Activated naive CD8-positive, alpha-beta T cell treated with anti-CD3 and anti-CD28 coated beads, Interleukin-2, amount 10 ng/mL, durations not matched to agents 7 days and 5 days (primary cell): ENCODE measurements at places on chromosomes 5 and 9. TPM values are rescaled to one million over a fixed set of nuclear protein-coding genes. Genes with fewer than 3 reads are reported as not detected.

GRCh38 chr5:144731786-144732185 is 561.1 kb downstream of the KCTD16 start:
- no peaks in the 10 kb centered on the region for H3K36me3 ChIP-seq
- no peaks in the 10 kb centered on the region for H3K27me3 ChIP-seq
- H3K4me3 ChIP-seq = no peak overlapping the region
- H3K27ac ChIP-seq = no peak overlapping the region
- H3K4me1 ChIP-seq = no peaks in the 10 kb centered on the region

GRCh38 chr9:35272989-35273388 is 111.2 kb downstream of the UNC13B start:
- peaks cover 4% of the 10 kb centered on the region for H3K36me3 ChIP-seq
- H3K4me3 ChIP-seq = no peak overlapping the region
- peaks cover 6% of the 10 kb centered on the region for H3K27me3 ChIP-seq
- no peak for DNase-seq

- DNase-seq = no peak
- H3K36me3 ChIP-seq = no peaks in the 10 kb centered on the region
- no peak within 1 kb of the TSS for H3K4me3 ChIP-seq
- peaks cover 77% of the 10 kb centered on the region for H3K27me3 ChIP-seq
Measured at GRCh38 chr5:71719063-71719964, at the start of gene CARTPT. TSS of gene CARTPT (plus strand) at chr5:71719275. CDS start at chr5:71719294, 19 bp downstream.

DNA sequence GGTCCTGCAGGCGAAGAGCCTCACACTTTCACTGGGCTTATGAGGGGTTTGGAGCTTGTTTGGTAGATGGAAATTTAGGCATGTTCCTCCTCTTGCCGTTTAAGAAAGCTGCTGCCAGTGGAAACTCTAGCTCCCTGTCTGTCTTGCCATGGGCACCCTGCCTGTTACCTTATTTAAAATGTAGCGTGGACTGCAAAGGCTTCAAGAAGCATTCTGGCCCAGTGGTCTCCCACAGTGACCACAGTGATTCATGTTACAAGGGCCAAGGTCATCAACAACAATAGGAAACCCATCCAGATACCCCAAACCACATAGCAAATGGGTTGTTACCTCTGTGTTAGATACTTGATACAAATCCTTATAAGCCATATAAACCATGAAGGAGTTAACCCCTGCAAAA is 96.6 kb downstream of the DPYSL3 start:
- H3K4me1 ChIP-seq = no peaks in the 10 kb centered on the region
- no peak overlapping the region for H3K27ac ChIP-seq
- peaks cover 2% of the 10 kb centered on the region for H3K27me3 ChIP-seq
- H3K4me3 ChIP-seq = no peak overlapping the region
- DNase-seq = no peak

GRCh38 chr5:30663536-30663935 is 530.0 kb upstream of the CDH6 start:
- no peak overlapping the region for H3K27ac ChIP-seq
- no peaks in the 10 kb centered on the region for H3K4me1 ChIP-seq
- H3K36me3 ChIP-seq = no peaks in the 10 kb centered on the region
- DNase-seq = no peak
- H3K4me3 ChIP-seq = no peak overlapping the region

GRCh38 chr5:158777647-158778350 is 321.9 kb downstream of the EBF1 start:
- no peaks in the 10 kb centered on the region for H3K27me3 ChIP-seq
- H3K4me1 ChIP-seq = peaks cover 2% of the 10 kb centered on the region
- no peaks in the 10 kb centered on the region for H3K36me3 ChIP-seq

DNA sequence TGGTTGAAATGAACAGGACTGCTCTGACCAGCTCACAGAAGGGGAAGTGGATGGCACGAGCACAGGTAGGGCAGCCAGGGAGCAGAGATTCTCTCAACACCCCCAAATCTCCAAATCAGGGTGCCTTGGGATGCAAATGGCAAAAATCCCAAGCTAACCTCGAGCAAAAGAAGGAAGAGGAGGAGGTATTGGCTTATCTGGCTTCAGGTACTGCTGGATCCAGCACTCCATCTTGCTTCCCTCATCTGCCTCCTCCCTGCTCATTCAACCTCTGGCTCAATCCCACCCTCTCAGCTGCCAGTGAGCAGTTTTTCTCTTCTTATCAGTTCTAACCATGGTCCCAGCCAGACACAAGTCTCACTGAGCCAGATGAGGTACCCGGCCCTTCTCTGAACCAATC is 41.6 kb upstream of the GGTA1 start:
- H3K27me3 ChIP-seq = peaks cover 2% of the 10 kb centered on the region
- H3K4me1 ChIP-seq = no peaks in the 10 kb centered on the region
- no peak overlapping the region for H3K4me3 ChIP-seq
- no peaks in the 10 kb centered on the region for H3K36me3 ChIP-seq
- no peak overlapping the region for H3K27ac ChIP-seq
- DNase-seq = no peak

GRCh38 chr9:36036253-36036779 is 397 bp upstream of the RECK start:
- no peaks in the 10 kb centered on the region for H3K36me3 ChIP-seq
- peak overlapping the region; percentile 63 for H3K27ac ChIP-seq
- H3K27me3 ChIP-seq = peaks cover 23% of the 10 kb centered on the region
- peaks cover 17% of the 10 kb centered on the region for H3K4me1 ChIP-seq

- peaks cover 54% of the 10 kb centered on the region for H3K27me3 ChIP-seq
- peaks cover 15% of the 10 kb centered on the region for H3K4me1 ChIP-seq
- no peak for DNase-seq
- H3K36me3 ChIP-seq = no peaks in the 10 kb centered on the region
- H3K27ac ChIP-seq = no peak overlapping the region
Measured at GRCh38 chr9:129435291-129435690, 185.6 kb downstream of the C9orf50 start.

GRCh38 chr5:144598451-144599068 is 427.9 kb downstream of the KCTD16 start:
- H3K4me3 ChIP-seq = no peak overlapping the region
- no peaks in the 10 kb centered on the region for H3K4me1 ChIP-seq
- H3K27me3 ChIP-seq = no peaks in the 10 kb centered on the region
- DNase-seq = no peak

DNA sequence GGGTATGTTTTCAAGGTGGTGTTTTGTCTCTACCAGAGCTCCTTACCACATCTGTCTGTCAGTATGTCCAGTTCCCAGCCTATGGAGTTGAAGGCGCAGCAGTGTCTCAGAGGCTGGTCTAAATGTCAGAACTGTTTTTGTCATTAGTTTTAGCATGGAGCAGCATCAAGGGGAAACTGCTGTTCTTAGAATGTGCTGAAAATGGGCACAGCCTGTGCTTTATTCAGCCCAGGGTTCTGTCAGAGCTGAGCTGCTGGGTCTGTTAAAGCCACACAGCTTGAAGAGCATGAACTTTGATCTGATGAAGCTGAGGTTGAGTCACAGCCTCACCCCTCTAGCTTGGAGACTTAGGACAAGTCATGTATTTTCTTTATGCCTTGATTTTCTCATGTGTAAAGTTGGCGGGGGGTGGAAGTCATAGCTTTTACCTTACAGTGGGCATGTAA is 71.9 kb downstream of the RALGPS1 start:
- peak overlapping the region; percentile 69 for H3K4me3 ChIP-seq
- peaks cover 32% of the 10 kb centered on the region for H3K4me1 ChIP-seq
- DNase-seq = peak; percentile 35
- peaks cover 14% of the 10 kb centered on the region for H3K36me3 ChIP-seq

DNA sequence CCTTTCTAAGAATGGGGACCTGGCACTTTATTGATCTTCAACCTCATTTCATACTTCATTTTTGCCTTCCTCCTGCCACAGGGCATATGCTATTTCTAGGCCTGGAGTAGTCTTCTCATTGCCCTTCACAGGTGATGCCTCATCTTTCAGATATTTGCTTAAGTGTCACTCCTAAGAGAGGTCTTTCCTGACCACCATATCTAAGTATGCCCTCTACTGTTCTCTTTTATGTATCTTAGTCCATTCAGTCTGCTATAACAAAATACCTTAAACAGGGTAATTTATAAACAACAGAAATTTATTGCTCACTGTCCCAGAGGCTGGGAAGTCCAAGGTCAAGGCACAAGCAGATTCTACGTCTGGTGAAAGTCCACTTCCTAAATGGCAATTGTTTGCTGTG is 99.1 kb downstream of the ADAMTS6 start:
- no peaks in the 10 kb centered on the region for H3K27me3 ChIP-seq
- DNase-seq = no peak
- H3K36me3 ChIP-seq = no peaks in the 10 kb centered on the region
- no peak overlapping the region for H3K27ac ChIP-seq
- H3K4me3 ChIP-seq = no peak overlapping the region

- no peaks in the 10 kb centered on the region for H3K4me1 ChIP-seq
- H3K27ac ChIP-seq = no peak overlapping the region
- H3K36me3 ChIP-seq = no peaks in the 10 kb centered on the region
- H3K27me3 ChIP-seq = peaks cover 3% of the 10 kb centered on the region
- no peak for DNase-seq
- H3K4me3 ChIP-seq = no peak overlapping the region
Measured at GRCh38 chr5:174528821-174529544, 195.4 kb upstream of the MSX2 start.

DNA sequence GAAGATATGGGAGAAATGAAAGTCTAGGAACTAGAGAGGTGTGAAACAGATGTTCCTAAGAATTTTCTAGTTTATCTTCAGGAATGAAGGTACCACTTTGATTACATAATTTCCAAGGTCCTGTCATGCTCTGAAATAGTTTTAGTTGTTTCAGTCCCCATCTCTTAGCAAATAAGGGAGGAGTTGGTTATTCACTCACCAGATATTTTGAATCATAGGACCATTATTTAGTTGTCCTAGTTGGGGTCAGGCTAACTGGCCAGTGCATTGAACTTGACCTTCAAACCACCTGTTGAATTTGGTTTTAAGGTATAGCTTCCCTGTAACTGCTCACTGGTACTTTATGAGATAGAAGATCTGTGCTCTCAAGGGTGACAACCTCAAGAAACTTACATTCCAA is 53.9 kb upstream of the TNFAIP8 start:
- peak overlapping the region; percentile 64 for H3K27ac ChIP-seq
- no peak for DNase-seq
- peaks cover 70% of the 10 kb centered on the region for H3K4me1 ChIP-seq
- H3K36me3 ChIP-seq = peaks cover 27% of the 10 kb centered on the region
- no peaks in the 10 kb centered on the region for H3K27me3 ChIP-seq

DNA sequence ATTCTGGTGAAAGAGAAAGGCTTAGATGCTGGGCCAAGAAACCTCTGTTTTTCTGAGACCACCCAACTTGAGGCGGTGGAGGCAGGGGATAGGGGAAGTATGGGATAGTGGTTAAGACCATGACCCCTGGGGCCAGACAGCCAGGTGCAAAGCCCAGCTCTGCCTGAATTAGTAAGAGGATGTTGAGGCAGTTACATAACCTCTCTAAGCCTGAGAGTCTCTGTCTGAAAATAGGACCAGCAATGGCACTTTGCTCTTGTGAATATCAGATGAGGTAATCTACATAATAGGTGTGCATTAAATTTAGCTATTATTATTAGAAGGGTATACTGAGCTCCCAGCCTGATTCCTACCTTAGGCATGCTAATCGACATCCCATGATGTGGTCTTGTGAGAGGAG is 68.2 kb downstream of the DOCK2 start:
- H3K4me3 ChIP-seq = no peak overlapping the region
- H3K36me3 ChIP-seq = peaks cover 37% of the 10 kb centered on the region
- no peak for DNase-seq
- H3K27ac ChIP-seq = no peak overlapping the region
- H3K27me3 ChIP-seq = no peaks in the 10 kb centered on the region

- H3K4me3 ChIP-seq = no peak overlapping the region
- no peak overlapping the region for H3K27ac ChIP-seq
- no peaks in the 10 kb centered on the region for H3K36me3 ChIP-seq
Measured at GRCh38 chr5:161286066-161286655, 260.4 kb downstream of the GABRB2 start.

DNA sequence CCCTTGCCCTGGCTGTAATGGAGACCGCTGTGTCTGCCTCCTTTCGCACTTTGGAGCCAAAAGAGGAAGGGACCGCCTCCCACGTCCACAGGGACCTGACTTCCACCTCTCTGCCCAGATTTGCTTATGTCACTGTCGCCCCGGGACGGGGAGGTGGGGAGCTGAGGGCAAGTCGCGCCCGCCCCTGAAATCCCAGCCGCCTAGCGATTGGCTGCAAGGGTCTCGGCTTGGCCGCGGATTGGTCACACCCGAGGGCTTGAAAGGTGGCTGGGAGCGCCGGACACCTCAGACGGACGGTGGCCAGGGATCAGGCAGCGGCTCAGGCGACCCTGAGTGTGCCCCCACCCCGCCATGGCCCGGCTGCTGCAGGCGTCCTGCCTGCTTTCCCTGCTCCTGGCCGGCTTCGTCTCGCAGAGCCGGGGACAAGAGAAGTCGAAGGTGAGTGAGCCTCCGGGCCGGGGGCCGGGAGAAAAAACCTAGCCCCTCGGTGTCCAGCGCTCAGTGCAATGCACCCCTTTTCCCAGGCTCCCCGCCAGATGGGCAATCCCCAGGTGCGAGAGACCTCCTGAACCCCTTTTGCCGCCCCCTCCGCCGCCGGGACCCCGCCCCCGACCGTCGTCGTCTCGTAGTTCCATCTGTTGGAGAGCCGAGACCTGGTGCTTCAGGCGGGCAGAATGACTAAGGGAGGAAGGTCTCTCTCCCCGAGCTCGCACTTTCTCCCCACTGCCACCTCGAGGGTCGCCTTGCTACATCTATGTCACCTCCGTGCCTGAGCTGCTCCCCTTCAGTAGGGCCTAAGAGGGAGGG is at the start of gene GPX3:
TSS of gene GPX3 (plus strand) at position 288 of the 807 bp plus-strand sequence. CDS start at position 352, 64 bp downstream.
- DNase-seq = peak; percentile 37
- H3K36me3 ChIP-seq = peaks cover 20% of the 10 kb centered on the region
- no peak within 1 kb of the TSS for H3K27ac ChIP-seq
- peak within 1 kb of the TSS; percentile 27 for H3K4me3 ChIP-seq
- H3K4me1 ChIP-seq = peaks cover 13% of the 10 kb centered on the region

DNA sequence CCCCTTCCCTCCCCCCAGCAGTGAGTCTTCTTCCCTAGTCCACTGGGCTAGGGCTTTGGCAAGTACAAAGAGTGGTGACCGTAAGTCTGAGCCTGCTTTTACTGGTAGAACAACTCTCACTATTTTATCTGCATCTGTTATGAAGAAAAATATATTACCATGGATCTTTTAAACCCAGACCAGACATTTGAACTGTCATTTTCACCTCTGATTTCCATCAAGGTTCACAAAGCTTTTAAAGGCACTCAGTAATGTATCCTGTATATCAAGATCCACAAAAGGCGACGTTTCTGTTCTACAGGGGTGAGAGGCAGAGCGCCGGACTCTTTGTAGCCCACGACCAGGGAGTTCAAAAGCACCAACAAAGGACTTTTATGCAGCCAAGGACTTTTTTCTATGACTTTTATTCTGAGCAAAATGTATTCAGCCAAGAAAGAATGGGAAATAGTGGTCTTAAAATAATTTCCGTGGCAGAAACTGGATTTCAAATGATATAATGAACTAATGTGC is 388.3 kb downstream of the ANXA1 start:
- no peaks in the 10 kb centered on the region for H3K36me3 ChIP-seq
- DNase-seq = no peak
- H3K4me1 ChIP-seq = no peaks in the 10 kb centered on the region
- no peaks in the 10 kb centered on the region for H3K27me3 ChIP-seq

The ELAVL2 gene
- not detected for total RNA-seq

The PTPN3 gene
- total RNA-seq = not detected

The TSLP gene
- 0.58 TPM for total RNA-seq

The TMEFF1 gene
- total RNA-seq = not detected

The FAM78A gene
- 102 TPM for total RNA-seq
